ENCODE measurements at places on chromosomes 4 and X.
A peak's percentile ranks its signal among the peaks of the same experiment; 100 is the strongest.

DNA sequence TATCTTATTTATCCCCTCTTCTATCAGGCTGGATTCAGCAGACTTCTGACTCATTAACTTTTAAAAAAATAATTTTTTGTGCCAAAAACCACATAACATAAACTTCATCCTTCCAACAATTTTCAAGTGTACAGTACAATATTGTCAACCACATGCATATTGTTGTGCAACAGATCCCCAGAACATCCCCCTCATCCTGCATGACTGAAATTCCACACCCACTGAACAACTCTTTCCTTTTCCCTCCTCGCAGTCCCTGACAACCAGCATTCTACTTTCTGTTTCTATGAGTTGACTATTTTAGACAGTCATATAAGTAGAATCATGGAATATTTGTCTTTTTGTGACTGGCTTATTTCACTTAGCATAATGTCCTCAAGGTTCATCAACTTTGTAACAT, 2.2 kb upstream of the MID2 start:
- peak; percentile 41 for DNase-seq

- DNase-seq = no peak
These were observed 836 bp downstream of the CLOCK start for GRCh38 chr4:55545641-55546505.

- DNase-seq = no peak
These were observed 169.4 kb upstream of the TEX13C start for GRCh38 chrX:125150231-125150630.

DNA sequence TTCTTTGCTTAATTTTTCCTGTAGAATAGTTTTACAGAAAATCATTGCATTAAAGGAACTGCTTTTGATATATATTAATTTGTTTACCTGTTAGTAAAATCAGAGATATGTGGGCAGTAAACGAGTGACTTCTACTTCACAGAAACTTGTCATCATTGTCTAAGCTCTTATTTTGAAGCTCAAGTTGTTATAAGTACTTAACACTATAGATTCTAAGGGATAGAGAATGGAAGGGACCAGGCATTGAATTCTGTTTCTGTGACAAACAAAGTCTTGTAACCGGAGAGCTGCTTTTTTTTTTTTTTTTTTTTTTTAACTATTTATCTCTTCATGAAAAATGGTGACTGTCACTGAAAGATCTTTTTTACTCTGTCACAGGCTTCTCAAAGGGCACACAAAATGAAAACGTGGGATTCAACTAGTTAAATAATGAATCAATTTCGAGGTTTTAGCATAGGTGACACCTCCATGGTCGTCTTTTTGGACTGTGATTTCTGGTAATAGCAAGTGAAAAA, 14.4 kb downstream of the STK26 start:
- no peak for DNase-seq

DNA sequence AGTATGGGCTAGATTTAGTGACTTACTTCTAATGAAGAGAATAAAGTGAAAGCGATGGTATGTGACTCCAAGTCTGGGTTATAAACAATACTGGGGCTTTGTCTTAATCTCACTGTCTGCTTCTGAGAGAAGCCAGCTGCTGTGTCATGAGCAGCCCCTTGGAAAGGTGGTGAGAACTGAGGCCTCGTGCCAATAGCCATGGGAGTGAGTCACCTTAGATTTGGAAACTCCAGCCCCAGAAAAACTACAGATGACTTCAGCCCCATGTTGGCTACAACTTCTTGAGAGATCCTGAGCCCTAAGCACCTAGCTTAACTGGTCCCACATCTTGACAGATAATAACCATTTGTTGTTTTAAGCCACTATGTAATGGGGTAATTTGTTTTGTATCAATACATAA, 77.6 kb downstream of the CWH43 start:
- no peak for DNase-seq

DNA sequence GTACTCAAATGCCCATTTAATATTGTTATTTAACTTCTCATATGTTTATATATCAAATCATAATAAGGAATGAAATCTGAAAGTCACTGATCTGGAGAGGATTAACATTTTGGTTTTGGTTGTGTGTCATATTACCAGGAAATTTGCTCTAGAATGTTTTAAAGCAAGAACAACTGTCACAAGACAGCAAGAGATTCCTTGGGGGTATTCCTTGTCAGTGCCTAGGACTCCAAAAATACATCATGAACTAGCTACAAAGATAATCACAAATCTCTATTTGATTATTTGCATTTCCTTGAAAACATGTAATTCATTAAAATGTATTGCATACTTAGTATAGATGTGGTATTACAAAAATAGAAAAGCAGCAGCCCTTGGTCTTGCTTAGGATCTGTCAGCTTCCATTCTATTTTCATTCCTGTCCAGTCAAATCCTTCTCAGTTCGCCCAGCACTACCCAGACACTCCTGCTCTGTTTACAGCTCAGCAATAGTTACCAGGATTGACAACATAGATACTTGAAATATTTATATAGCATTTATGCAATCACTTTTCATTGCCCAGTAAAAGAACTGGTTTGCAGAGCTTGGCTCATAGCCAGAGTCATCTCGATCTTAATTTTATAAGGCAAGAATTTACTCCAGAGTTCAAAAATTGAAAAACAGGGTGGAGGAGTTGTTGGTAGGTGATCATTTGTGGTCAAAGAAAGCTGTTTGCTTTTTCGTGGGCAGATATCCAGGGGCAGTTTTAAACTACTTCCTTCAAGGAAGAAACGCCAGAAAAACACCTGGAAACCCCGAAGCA, 9.2 kb upstream of the BMP3 start:
- DNase-seq = no peak

DNA sequence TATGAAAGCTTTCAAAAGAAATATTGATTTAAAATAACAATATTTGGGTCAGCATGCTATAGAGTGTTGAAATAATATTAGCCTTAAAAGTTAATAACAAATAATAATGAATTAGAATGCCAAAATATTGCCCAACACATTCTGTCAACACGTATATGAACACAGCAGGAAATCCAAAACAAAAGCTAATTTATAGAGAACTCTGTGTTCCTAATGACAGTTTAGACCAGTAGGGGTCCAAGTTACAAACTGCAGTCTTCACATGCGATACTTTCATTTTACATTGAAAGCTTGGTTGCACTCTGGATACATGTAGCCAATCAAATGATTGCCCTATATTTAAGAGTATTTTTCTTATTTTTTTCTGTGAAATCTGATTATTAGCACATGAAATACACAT, 274.4 kb downstream of the DCTD start:
- DNase-seq = no peak

All from pulmonary artery endothelial cell (primary cell).